ENCODE measurements at places on chromosomes 7 and 10.
A peak's percentile ranks its signal among the peaks of the same experiment; 100 is the strongest.

GRCh38 chr10:102761981-102762380, 18.2 kb downstream of the WBP1L start:
- DNase-seq: no peak

- no peak for DNase-seq
Observed at GRCh38 chr10:11274452-11274851, 256.8 kb downstream of the CELF2 start.

DNA sequence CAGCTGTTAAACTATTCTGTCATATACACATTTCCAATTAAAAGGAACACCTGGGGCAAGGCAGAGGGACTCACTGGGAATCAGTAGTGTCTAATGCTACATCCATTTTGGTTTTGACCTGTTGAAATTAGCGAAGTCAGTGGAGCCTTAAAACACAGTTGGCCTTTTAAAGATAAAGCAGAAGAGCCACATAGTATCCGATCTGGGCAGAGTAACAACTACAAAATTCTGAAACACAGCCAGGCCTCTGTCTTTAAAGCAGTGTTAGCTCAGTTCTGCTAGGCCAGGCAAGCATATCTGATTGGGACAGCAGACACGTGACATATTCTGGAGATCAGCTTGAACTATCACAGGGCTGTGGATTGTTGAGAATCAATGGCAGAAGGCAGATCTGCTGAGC, 117.5 kb upstream of the WNT16 start:
- DNase-seq: no peak

DNA sequence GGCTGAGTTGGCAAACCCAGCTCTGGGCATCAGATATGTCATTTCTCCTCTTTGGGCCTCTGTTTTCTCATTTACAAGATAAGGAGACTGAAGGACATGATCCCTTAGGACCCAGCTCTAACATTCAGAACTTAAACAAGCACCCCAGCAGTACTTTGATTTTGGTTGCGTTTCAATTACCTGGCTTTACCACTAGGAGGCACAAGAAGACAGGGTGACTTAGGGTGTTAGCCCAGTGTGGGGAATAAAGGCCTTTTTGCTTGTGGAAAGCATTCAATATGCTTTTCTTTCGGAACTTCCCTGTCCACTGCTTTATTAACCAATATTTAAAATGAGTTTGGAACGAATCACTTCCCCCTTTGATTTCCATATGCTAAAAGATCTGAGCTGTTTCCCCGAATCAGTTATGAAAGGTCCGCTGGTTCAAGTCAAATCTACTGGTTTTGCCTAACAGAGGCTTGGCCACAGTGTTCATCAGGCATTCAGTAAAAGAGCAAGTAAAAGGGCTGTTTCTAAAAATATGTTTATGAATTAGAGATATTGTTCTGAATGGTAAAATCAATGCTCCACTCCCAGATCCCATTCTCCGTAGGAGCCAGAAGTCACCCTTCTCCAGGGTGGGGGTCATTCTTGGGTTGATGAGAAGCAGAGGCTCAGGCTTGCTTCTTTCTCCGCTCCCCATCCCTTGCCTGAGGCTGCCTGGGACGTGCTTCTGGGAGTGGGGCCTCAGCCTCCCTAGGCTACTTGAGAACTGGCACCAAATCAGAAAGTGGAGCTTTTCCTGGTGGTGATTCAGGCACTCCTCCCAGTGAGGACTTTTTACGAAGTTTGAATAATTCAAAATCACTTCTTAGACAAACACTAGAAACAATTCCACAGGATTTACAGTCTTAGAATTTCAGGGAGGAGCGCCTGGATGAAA, 105.5 kb downstream of the MYOF start:
- DNase-seq: peak; percentile 77

DNA sequence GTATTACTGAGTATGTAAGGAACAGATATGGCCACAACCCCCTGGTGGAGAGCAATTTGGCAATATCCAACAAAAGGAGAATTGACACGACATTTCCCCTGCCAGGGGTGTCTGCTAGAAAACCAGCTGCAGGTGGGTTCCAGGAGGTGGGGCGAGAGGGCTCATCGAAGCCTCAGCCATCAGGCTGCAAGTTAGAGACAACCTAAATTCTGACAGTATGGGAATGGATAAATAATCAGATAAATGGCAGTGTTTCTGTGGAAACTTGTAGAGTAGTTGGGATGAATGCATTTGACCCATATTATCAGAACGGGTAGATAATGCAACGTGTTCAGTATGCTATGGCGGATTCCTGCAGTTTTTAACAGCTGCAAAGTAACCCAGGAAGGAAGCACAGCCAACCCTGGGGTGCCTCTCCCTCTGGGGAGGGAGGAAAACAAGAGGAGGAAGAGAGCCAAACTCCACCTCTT, 3.5 kb downstream of the TMEM273 start:
- DNase-seq: no peak

GRCh38 chr7:66304536-66304935, 99.4 kb downstream of the TPST1 start:
- DNase-seq: no peak

- no peak for DNase-seq
Observed at GRCh38 chr7:91565499-91566401, 301.5 kb downstream of the FZD1 start.

GRCh38 chr7:128030263-128030653, 979 bp downstream of the LRRC4 start:
- DNase-seq: no peak

DNA sequence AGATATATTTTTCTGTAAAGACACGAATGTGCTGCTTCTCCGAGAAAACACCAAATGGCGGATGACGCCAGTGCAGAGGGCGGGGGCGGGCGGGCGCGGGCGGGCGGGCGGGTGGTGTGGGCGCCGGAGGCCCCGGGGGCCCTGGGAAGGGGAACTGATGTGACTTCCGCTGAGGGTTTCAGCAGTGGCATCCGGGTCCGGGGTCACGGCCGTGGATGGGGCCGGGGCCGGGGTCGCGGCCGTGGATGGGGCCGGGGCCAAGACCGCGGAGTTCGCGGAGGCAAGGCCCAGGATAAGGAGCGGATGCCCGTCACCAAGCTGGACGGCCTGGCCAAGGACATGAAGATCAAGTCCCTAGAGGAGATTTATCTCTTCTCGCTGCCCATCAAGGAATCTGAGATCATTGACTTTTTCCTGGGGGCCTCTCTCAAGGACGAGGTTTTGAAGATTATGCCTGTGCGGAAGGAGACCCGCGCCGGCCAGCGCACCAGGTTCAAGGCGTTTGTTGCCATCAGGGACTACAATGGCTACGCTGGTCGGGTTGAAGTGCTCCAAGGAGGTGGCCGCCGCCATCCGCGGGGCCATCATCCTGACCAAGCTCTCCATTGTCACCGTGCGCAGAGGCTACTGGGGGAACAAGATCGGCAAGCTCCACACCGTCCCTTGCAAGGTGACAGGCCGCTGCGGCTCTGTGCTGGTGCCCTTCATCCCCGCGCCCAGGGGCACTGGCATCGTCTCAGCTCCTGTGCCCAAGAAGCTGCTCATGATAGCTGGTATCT, 20.3 kb upstream of the IGF2BP3 start:
- DNase-seq: peak; percentile 51

DNA sequence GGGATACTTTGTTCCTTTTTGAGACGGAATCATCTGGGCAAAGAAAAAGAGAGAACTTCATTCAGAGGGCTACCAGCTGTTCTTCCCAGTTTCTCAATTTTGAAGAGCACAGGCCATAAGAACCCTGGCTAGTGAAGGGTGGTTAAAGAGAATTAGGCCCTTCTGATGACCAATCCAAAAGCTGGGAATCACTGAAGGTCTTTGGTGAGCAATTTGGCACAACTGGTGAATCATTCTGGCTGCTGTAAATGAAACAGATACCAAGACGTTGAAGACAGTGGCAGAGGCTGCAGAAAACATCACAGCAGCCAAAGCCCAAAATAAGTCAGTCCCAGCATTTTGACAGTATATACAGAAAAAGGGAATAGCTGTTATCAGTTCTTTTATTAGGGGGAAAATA, 5.1 kb downstream of the RAPGEF5 start:
- DNase-seq: no peak

DNA sequence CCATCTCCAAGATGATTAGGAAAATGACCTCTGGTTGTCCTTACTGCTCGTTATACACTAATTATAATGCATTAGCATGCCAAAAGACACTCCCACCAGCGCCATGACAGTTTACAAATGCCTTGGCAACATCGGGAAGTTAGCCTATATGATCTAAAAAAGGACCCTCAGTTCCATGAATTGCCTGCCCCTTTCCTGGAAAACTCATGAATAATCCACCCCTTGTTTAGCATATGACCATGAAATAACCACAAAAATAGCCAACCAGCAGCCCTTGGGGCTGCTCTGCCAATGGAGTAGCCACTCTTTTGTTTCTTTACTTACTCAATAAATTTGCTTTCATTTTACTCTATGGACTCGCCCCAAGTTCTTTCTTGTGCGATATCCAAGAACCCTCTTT, 41.6 kb upstream of the KCNMA1 start:
- DNase-seq: no peak
